Ovary (tissue), 10 donors: ENCODE measurements at places on chromosomes 4 and X. TPM values are rescaled to one million over a fixed set of nuclear protein-coding genes. Genes with fewer than 3 reads are reported as not detected.

GRCh38 chr4:26609391-26609790 is 25.5 kb downstream of the TBC1D19 start:
- DNase-seq: no peak
- H3K27me3 ChIP-seq: no peaks in the 10 kb centered on the region
- H3K27ac ChIP-seq: no peak overlapping the region
- H3K4me3 ChIP-seq: no peak overlapping the region

- no peak overlapping the region for H3K4me3 ChIP-seq
- H3K27me3 ChIP-seq: no peaks in the 10 kb centered on the region
- DNase-seq: no peak
- no peaks in the 10 kb centered on the region for H3K36me3 ChIP-seq
Measured at GRCh38 chr4:105923497-105924238, 28.4 kb downstream of the NPNT start.

GRCh38 chrX:135170877-135171519 is at the start of gene CT55:
CT55 (minus strand) TSS chrX:135171398; CDS start chrX:135171171, 227 bp downstream.
- no peak within 1 kb of the TSS for H3K4me3 ChIP-seq
- DNase-seq: no peak
- no peaks in the 10 kb centered on the region for H3K4me1 ChIP-seq
- no peaks in the 10 kb centered on the region for H3K36me3 ChIP-seq

DRD5 gene
- total RNA-seq: not detected

GRCh38 chr4:1171311-1172227 is 814 bp downstream of the SPON2 start:
- no peaks in the 10 kb centered on the region for H3K27me3 ChIP-seq
- DNase-seq: no peak
- no peaks in the 10 kb centered on the region for H3K36me3 ChIP-seq
- peak overlapping the region; percentile 47 for H3K4me3 ChIP-seq
- peak overlapping the region; percentile 76 for H3K27ac ChIP-seq
- peaks cover 16% of the 10 kb centered on the region for H3K4me1 ChIP-seq

GRCh38 chr4:96626023-96626422 is 786.1 kb downstream of the PDHA2 start:
- no peak for DNase-seq
- H3K36me3 ChIP-seq: no peaks in the 10 kb centered on the region
- H3K27me3 ChIP-seq: no peaks in the 10 kb centered on the region
- H3K4me3 ChIP-seq: no peak overlapping the region
- H3K4me1 ChIP-seq: no peaks in the 10 kb centered on the region
- no peak overlapping the region for H3K27ac ChIP-seq

DNA sequence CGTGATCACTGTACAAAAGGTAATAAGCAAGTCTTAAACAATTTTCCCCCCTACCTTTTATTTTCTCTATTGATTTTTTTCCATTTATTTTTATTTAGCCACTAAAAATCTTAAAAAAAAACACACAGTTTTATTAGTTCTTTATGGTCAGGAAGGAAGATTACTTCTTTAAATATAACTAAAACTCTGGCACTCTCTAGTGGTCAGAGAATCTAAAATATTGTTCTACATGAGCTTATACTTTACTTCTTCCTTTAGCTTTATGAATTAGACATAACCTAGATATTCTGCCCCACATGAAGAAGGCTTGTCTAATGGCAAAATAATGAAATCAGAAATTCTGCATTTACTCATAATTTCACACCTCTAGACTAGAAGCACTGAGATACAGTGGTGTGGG is 135.2 kb downstream of the PDE5A start:
- H3K4me3 ChIP-seq: no peak overlapping the region
- H3K27me3 ChIP-seq: no peaks in the 10 kb centered on the region
- H3K27ac ChIP-seq: no peak overlapping the region
- H3K36me3 ChIP-seq: no peaks in the 10 kb centered on the region

SH3RF1 gene
- total RNA-seq: 31.3 TPM

DNA sequence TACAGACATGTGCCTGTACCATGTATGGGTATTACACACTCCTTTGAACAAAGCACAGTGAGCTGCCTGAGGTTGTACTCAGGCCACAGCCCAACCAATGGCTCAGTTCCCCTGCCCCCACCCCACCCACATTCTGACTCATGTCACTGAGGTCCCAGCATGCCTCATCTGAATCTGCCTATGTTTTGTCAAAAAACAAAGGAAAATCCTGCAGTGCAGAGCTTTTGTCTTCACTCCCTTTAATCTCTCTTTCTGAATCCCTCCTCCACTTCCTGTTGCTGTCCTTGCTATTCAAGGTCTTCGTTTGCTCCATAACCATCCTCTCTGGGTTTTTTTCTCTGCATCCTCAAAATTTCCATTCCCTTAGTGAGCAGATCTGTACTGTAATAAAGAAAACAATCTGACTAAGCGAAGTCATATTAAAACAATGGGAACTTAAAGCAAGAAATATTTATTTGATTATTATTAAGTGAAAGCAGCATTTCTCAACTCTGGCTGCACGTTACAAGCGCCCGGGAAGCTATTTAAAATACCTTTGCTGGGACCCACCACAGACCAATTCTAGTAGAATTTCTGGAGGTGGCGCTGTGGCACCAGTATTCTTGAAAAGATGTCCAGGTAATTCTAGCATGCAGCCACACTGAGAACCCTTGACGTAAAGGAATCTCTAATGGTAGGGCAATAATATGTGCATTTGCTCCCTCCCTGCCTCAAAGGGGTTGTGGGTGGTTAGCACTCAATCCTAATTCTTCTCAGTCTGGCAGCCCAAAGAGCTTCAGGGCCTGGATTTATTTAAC is 8.7 kb downstream of the GUCY2F start:
- no peaks in the 10 kb centered on the region for H3K27me3 ChIP-seq
- H3K4me1 ChIP-seq: peaks cover 5% of the 10 kb centered on the region
- DNase-seq: no peak
- H3K36me3 ChIP-seq: no peaks in the 10 kb centered on the region
- no peak overlapping the region for H3K4me3 ChIP-seq
- no peak overlapping the region for H3K27ac ChIP-seq

- DNase-seq: peak; percentile 37
- no peak overlapping the region for H3K4me3 ChIP-seq
Measured at GRCh38 chrX:13110433-13111324, 66.3 kb upstream of the FAM9C start.

GRCh38 chr4:109959195-109959594 is 46.5 kb downstream of the EGF start:
- no peaks in the 10 kb centered on the region for H3K4me1 ChIP-seq
- DNase-seq: no peak
- no peaks in the 10 kb centered on the region for H3K27me3 ChIP-seq
- no peak overlapping the region for H3K4me3 ChIP-seq

- DNase-seq: no peak
Measured at GRCh38 chr4:94413085-94413840, 38.5 kb upstream of the PDLIM5 start.

UGT2B17 gene
- not detected for total RNA-seq

- no peak overlapping the region for H3K4me3 ChIP-seq
- H3K27ac ChIP-seq: no peak overlapping the region
- H3K36me3 ChIP-seq: no peaks in the 10 kb centered on the region
- no peaks in the 10 kb centered on the region for H3K27me3 ChIP-seq
Measured at GRCh38 chr4:100525686-100526085, 7.9 kb upstream of the EMCN start.

DNA sequence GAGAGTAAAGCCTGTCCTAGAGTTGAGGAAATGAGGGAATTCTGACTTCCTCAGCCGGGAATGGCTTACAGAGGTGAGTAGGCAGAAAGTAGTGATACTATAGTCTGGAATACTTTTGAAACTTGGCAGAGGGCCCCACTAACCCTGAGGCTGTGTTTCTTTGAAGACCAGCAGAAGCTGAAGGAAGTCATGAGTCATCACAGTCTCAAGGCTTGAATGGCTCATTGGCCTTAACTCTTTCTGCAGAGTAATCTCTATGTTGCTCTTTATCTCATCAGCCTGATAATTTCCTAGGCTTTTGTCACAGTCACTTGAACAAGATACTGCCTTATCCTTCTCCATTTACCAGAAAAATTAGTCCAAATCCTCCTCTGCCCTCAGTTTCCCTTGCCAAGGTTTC is 80.8 kb downstream of the ANKRD50 start:
- DNase-seq: no peak
- H3K4me3 ChIP-seq: no peak overlapping the region
- H3K27ac ChIP-seq: no peak overlapping the region
- H3K4me1 ChIP-seq: no peaks in the 10 kb centered on the region
- no peaks in the 10 kb centered on the region for H3K27me3 ChIP-seq
- no peaks in the 10 kb centered on the region for H3K36me3 ChIP-seq

DNA sequence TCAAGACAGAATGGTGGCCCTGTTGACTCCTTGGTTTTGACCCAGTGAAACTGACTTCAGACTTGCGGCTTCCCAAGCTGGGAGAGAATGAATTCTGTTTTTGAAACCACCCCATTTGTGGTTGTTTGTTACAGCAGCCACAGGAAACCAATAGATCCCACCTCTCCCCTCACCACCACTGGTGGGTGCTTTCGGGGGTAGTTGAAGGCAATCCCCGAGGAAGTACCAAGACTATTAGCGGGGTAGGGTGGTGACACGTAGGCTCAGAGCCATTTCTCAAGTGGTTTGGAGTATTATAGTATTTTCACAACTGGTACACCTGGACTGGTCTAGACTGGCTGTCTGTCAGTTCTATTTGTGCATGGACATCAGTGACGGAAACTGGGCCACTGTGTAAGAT is 189.1 kb upstream of the RBPJ start:
- H3K27me3 ChIP-seq: no peaks in the 10 kb centered on the region
- DNase-seq: no peak
- no peak overlapping the region for H3K4me3 ChIP-seq
- no peak overlapping the region for H3K27ac ChIP-seq
- H3K4me1 ChIP-seq: no peaks in the 10 kb centered on the region

- no peak for DNase-seq
- H3K4me1 ChIP-seq: peaks cover 6% of the 10 kb centered on the region
- H3K27me3 ChIP-seq: no peaks in the 10 kb centered on the region
- H3K36me3 ChIP-seq: no peaks in the 10 kb centered on the region
- no peak overlapping the region for H3K27ac ChIP-seq
Measured at GRCh38 chr4:185344743-185345538, 50.8 kb downstream of the LRP2BP start.

DNA sequence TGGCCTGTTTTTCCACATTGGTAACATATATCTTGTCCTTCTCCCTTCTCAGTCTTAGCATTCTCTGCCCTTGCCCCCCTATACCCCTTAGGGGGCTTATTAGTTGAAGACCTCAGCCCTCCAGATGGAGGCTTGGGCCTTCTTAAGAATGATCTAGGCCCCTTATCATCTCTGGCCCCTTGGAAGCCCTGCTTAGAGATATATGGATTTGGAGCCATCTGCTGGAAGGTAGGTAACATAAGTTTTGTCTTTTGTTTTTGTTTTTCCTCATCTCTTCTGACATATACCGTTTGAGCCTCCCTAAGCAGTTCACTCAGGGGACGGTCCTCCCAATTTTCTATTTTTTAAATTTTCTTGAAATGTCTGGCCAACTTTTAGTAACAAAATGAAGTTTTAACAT is 48.3 kb upstream of the NAP1L2 start:
- no peaks in the 10 kb centered on the region for H3K4me1 ChIP-seq
- H3K27ac ChIP-seq: no peak overlapping the region

DNA sequence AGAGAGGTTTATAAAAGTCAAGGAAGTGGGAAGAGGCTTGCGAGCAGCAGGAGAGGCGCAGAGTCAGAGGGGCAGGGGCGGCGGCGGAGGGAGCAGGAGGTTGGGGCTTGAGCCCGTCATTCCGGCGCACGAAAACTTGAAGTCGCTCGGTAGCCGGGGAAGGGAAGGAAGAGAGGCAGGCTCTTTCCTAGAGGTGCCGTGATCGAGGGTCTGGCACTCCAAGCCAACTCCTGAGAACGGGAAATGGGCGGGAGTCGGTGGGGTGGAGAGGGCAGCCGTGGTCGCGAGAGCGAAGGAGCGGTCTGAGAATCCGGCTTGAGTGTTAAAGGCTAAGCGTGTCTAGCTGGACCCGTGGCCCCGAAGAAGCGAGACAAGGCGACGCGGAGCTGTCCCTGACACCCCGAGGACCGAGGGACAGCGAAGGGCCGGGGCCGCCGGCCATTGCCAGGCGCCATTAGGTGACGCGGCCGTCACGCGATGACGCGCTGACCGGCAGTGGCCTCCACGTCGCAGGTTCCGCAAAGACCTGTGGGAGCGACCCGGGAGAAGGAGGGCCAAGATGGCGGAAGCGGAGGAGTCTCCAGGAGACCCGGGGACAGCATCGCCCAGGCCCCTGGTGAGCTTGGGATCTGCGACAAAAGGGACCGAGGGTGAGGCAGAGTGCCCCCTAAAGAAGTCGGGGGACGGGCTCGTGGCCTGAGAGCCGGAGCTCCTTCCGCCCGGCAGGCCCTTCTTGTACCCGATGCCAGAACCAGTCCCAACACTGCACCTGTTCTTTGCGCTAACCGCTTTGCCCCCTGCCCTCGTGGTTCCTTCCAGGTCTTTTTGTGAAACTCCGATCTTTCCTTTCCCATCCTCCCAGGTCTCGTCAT is at the start of gene YIPF6:
YIPF6 (plus strand) TSS at position 544 of the 872 bp plus-strand sequence; CDS start at position 560, 16 bp downstream.
- no peaks in the 10 kb centered on the region for H3K36me3 ChIP-seq
- peak within 1 kb of the TSS; percentile 91 for H3K27ac ChIP-seq
- H3K4me1 ChIP-seq: no peaks in the 10 kb centered on the region
- H3K4me3 ChIP-seq: peak within 1 kb of the TSS; percentile 73
- DNase-seq: peak; percentile 77

DNA sequence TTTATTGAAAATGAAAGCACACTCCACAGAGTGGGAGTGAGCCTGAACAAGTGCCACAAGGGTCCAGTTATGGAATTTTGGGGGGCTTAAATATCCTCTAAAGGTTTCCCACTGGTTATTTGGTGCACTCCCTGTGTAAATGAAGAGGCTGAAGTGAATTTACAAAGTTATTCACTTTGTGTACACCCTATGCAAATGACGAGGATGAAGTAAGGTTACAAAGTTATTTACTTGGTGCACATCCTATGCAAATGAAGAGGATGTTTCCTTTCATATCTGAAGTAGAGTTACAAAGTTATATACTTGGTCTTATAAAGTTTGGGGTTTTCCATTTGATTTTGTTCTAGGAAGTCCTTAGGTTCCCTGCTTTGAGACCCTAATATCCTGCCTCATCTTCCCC is 13.1 kb downstream of the NLRP2B start:
- H3K4me3 ChIP-seq: no peak overlapping the region
- DNase-seq: no peak
- H3K27me3 ChIP-seq: no peaks in the 10 kb centered on the region
- H3K4me1 ChIP-seq: no peaks in the 10 kb centered on the region

DNA sequence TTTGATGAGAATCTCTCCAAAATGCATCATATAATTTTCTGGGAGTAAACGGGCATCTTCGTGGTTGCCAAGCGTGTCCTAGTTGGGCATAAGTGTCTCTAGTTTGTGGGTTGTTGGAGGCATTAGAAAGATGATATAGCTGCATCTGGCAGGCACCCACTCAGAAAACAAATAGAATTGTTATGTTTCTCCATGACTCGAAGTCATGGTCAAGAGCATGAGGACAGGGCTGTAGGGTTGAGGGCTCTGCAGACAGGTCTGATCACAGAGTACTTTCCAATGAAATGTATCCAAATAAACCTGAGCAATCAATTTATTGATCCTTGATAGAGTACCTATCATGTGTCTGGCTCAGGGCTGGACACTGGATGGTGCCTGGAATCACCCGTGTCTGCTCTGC is 82.7 kb downstream of the SORCS2 start:
- no peak for DNase-seq
- H3K4me3 ChIP-seq: no peak overlapping the region
- no peak overlapping the region for H3K27ac ChIP-seq
- no peaks in the 10 kb centered on the region for H3K27me3 ChIP-seq

- H3K27ac ChIP-seq: no peak overlapping the region
- H3K4me3 ChIP-seq: no peak overlapping the region
- no peaks in the 10 kb centered on the region for H3K4me1 ChIP-seq
- H3K27me3 ChIP-seq: no peaks in the 10 kb centered on the region
- H3K36me3 ChIP-seq: no peaks in the 10 kb centered on the region
Measured at GRCh38 chrX:103407776-103408175, 31.4 kb downstream of the BEX3 start.

CTAG1B gene
- not detected for total RNA-seq

MXRA5 gene
- total RNA-seq: 5.3 TPM

GRCh38 chrX:20205927-20206708 is 60.6 kb downstream of the RPS6KA3 start:
- no peaks in the 10 kb centered on the region for H3K27me3 ChIP-seq
- H3K36me3 ChIP-seq: no peaks in the 10 kb centered on the region
- H3K4me3 ChIP-seq: no peak overlapping the region
- no peaks in the 10 kb centered on the region for H3K4me1 ChIP-seq
